Stimulated activated CD8-positive, alpha-beta memory T cell treated with anti-CD3 and anti-CD28 coated beads, Interleukin-12 subunit alpha, Interleukin-12 subunit beta, amount 100 ng/mL, for 4 hours (primary cell): ENCODE measurements at places on chromosomes 3 and 15.

GRCh38 chr3:55191911-55192775 is 264.3 kb upstream of the LRTM1 start:
- DNase-seq: no peak

DNA sequence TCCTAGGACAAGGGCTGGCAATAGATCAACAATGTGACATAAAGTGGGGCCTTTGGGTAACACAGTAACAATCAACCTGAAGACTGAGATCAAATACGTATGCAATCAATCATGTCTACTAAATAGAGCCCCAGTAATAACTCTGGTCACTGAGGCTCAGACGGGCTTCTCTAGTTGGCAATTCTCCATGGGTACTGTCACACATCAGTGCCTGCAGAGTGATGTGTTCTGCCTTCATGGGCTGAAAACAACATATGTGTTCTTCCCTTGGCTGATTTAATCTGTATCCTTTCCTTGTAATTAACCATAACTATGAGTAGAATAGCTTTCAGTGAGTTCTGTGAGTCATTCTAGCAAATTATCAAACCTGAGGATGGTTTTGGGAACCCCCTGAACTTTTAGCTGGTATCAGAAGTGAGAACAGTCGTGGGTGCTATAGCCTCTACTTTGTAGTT is 113.6 kb downstream of the TMCO5A start:
- no peak for DNase-seq

DNA sequence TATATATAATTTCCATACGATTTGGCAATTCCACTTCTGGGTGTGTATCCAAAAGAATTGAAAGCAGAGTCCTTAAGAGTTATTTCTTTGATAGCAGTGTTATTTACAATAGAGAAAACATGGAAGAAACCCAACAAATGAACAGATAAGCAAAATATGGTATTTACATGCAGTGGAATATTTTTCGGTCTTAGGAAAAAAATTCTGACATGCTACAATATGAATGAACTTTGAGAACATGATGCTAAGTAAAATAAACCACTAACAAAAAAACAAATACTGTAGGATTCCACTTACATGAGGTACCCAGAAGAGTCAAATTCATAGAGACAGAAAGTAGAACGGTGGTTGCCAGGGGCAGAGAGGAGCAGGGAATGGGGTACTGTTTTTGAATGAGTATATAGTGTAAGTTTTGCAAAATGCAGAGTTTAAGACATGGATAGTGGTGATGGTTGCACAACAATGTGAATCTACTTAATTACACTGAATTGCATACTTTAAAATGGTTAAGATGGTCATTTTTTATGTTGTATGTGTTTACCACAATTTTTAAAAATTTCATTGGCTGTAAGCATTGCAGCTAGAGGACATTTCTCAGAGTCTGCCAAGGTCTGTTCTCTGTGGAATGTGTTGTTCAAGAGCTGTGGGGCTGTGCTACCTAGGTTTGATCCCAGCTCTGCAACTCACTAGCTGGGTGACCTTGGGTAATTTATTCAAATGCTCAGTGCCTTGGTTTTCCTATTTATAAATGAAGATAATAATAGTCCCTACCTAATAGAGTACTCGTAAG is 122.1 kb downstream of the MEX3B start:
- DNase-seq: no peak

GRCh38 chr3:156017352-156018030 is 102.9 kb upstream of the KCNAB1 start:
- no peak for DNase-seq

GRCh38 chr3:133863911-133864310 is 31.8 kb downstream of the RAB6B start:
- DNase-seq: no peak

- DNase-seq: no peak
Observed at GRCh38 chr3:16338999-16339398, 74.0 kb downstream of the OXNAD1 start.

- no peak for DNase-seq
Observed at GRCh38 chr3:105700575-105700974, 168.2 kb downstream of the CBLB start.

GRCh38 chr3:6717026-6717943 is 143.6 kb upstream of the GRM7 start:
- no peak for DNase-seq

GRCh38 chr15:35014241-35014640 is 26.2 kb upstream of the ZNF770 start:
- DNase-seq: no peak

DNA sequence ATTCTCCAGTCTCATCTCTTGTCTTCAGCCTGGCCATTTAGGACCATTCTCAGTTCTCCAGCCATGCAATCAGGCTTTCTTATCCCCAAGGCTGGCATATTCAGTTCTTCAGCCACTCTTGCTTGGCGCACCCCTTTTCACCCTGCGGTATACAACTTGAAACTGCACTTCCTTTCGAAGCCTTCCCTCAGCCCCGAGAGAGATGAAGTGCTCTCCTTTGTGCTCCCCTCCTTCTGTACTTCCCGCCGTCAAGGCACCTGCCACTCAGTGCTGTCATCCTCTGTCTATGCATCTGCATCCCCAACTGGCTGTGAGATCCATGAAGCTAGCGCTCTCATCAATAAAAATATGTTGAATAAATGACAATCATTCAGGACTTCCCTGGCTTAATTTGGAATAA is 45.7 kb downstream of the MORC1 start:
- no peak for DNase-seq

GRCh38 chr3:139555249-139555648 is 15.7 kb upstream of the RBP1 start:
- no peak for DNase-seq

- no peak for DNase-seq
Observed at GRCh38 chr3:128103136-128103676, 20.4 kb downstream of the RUVBL1 start.

- no peak for DNase-seq
Observed at GRCh38 chr3:44954962-44955361, 21.0 kb downstream of the ZDHHC3 start.

DNA sequence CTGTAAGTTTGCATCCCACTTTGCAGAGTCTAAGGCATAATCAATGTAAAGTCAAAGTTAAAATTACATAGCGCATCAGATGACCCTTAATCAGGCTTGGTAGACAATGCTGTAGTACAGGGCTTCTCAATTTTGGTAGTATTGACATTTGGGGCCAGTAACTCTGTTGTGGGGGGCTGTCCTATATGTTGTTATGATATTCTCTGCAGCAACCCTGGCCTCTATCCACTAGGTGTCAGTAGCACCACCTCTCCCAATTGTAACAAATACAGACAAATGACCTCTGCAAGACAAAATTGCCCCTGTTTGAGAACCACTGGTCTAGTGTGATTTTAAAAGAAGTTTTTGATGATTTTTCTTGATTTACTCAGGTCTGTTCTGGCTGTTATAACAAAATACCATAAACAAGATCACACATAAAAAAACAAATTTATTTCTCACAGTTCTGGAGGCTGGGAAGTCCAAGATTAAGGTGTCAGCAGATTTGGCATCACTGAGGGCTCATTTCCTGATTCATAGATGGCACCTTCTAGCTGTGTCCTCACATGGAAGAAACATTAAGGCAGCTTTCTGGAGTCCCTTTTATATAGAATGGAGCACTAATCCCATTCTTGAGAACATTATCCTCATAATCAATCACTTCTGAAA is 37.6 kb upstream of the SLC9A9 start:
- DNase-seq: no peak

DNA sequence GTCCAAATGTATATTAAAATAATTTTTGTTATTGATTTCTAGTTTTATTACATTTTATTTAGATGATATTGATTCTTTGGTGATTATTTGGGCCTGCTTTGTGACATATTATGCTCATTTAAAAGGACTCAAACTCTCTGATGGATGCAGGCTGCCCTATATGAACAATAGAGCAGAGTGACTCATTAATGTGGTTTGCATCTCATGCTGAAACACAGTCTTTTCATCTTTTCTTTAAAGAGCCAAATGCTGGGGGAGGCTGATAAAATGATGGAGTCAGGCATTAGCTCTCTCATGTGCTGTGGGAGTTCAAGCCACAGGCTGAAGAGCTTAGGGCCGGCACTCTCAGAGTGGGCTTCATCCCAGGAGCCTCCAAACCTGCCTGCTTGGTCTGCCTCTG is 7.2 kb downstream of the PLA1A start:
- no peak for DNase-seq

GRCh38 chr3:193944518-193944884 is 191.4 kb upstream of the HES1 start:
- DNase-seq: no peak

DNA sequence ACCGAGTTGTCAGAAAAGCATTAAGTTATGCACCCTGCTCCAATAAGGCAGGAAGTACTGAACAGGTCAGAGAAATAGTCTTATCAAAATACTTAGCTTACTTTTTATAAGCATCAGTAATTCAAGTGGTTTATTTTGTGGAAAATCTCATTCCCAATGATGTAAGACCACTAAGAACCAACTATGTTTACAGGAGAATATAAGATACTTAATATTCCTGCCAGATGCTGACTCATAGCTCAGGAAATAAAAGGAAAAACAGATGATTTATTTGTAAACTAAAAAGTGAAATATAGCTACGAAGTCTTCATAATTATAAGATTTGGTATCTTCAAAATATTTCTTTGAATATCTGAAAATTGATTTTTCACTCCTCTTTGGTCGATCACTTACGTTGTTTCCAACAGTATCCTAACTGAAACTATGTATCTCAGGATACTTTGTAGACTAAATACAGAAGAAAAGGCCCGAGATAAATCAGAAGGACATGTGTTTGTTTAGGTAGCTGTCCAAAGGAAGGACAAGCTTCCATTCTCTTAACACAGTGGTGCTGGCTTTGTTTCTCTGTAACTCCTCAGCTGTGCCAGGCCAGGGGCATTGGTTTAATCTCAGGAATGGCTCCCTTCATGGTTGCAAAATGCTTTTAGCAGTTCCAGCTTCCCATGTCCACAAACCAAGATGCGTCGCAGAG is 295.8 kb downstream of the GBE1 start:
- no peak for DNase-seq

GRCh38 chr3:136465296-136465695 is 215.2 kb downstream of the PCCB start:
- no peak for DNase-seq

DNA sequence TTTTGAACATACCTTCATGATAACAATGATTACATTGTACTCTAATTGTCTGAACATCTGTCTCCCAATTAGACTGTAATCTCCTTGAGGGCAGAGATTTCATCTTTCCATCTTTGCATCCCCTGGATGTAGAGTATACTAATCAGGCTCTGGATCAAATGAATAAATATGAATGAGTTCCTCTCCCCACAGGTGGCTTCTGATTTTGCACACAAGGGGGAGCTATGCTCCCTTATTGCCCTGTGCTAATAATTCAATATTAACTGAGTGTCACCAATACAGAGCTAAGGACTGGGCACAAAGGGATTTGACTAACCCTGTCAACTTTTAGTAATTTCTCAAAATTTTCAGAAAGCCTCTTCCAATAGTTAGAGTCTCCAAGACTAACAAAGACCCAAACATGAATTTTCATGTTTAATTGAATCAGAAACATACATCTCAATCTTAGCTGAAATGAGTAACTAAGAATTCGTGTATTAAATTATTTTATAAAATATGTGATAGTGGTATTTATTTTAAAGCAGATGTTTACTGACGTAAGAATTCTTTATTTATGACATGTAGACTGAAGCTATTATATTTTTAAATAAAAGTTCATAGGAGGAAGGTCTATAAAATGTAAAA is 3.0 kb downstream of the DUOXA1 start:
- no peak for DNase-seq
